ENCODE measurements at places on chromosomes 5 and 9.

DNA sequence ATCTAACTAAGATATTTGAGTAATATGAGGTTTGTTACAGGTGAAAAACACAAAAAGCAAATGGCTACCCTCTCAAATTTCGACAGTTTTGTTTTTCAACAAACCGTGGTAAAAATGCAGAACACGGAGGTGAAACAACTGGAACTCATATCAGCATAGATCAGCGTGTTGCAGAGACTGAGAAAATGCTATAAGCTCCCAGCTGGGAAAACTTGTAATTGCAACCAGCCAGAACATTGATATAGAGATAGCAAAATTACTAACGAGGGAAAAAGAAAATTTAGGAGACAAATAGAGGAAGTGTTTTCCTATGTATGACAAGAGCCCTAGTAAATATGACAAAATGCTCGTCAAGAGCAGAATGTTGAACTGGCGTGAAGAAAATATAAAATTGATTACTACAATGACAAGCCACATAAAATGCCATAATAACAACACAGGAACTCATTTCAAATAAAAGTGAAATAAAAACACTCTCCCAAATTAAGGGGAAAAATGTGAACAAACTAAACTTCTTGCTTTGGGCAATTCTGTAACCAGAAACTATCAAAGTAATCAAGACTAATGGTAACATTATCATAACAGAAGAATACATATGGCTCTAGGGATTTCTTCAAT, 1989.8 kb downstream of the EFNA5 start:
- DNase-seq = no peak

DNA sequence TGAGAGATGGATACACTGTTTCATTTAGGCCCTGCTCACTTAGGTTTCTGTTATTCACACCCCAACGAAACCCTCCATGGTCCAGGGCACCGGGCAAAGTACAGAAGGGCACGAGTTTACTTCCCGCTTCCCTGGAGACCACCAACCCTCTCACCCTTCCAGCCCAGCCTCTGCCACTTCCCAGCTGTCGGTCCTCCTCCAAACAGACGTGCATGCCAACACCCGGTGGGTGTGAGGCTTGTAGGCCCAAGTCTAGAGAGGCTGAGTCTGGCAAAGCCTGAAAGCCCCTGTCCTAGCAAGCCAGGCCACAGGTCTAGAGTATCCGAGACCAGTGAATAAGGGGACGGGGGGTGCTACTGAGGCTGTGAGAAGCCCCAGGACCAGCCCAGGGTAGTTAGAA, 7.1 kb upstream of the FGFR4 start:
- DNase-seq = no peak

GRCh38 chr5:112923988-112924387, 2.0 kb upstream of the REEP5 start:
- no peak for DNase-seq

GRCh38 chr9:103981912-103982311, 112.2 kb upstream of the SMC2 start:
- no peak for DNase-seq

- DNase-seq = peak; percentile 43
Measured at GRCh38 chr5:108749128-108749861, 1.6 kb downstream of the FER start.

GRCh38 chr9:112002131-112002846, 105.7 kb downstream of the UGCG start:
- no peak for DNase-seq

DNA sequence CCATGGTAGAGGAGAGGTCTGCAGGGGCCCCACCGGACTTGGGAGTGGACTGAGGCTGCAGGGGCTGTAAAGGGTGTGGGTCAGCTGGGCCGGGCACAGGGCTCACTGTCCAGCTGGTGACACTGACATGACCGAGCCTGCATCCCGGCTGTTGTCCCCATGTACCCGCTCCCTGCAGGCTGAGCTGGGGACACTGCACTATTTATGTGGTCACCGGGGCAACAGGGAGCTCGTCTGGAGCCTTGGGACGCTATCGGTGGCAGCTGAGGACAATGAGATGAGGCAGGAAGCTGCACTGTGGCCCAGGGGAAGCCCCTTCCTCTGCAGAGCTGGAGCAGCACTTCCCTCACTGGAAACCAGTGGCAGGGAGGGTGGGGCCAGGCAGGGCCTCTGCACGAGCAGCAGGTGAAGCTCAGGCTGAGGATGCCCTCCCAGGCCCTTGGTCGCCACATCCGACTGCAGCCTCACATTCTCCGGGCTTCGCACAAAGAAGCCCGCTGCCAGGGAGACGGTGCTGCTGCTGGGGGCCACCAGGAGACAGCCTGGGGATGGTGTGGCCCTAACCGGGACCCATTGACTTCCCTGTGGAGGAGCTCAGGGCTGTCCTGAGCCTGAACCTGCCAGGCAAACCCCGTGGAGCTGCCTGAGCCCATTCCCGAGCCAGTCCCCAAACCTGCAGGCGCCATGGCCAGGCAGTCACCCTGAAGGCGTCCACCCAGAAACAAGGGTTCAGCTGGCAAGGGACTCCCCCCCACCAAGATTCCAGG, 26.4 kb downstream of the ZDHHC11B start:
- no peak for DNase-seq

- DNase-seq = peak; percentile 59
Measured at GRCh38 chr5:179905161-179905560, 2.5 kb downstream of the TBC1D9B start.

DNA sequence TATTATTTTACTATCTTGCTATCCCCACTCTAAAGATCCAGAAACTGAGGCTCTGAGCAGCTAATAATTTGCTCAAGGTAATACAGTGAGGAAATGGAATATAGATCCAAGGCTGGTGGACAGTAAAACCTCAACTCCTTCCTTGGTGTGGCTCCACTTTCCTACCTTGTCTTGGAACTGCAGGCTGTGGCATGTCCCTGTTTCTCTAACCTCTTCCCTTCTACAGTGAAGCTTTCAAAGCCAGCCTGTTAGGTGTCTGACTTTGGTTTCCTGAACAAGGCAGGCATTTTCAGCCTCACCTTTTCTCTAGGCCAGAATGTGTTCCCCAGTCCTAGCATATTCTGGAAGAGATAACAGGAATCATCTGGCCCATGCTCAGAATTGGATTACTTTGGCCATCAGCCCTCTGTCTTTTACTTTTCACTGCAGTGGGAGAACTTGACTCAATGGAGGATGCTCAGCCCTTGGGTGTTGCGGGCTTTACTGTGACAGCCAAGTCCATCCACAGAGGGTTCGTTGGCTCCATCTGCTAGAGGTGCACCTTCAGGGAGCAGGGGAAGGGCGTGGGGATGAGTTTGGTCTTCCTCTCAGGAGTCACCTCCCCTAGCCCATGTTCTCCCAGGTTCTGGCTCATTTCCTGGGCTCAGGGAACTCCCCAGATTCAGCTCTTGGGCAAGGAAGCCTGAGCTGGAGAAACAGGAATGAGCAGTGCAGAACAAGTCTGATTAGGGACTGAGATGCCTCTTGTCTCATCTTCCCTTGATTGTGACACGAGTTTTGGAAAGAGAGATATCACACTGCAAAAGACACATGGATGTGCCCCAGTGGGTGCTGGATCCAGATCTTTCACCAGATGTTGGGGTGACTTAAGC, 1.1 kb downstream of the NIPAL4 start:
- DNase-seq = no peak
